ENCODE measurements at places on chromosomes 5 and 9. TPM values are rescaled to one million over a fixed set of nuclear protein-coding genes. Genes with fewer than 3 reads are reported as not detected.

The GAPT gene
- not detected for total RNA-seq

The CDH10 gene
- 0.52 TPM for total RNA-seq

The LCN9 gene
- total RNA-seq = not detected

The SLC45A2 gene
- total RNA-seq = 0.52 TPM

The CNTFR gene
- total RNA-seq = 3.1 TPM

The ANKH gene
- 13.0 TPM for total RNA-seq

The TEX10 gene
- total RNA-seq = 29.2 TPM

The SPATA31A3 gene
- not detected for total RNA-seq

All from skeletal muscle tissue (tissue), 5 donors.